ENCODE measurements at places on chromosomes 2 and 18.
A peak's percentile ranks its signal among the peaks of the same experiment; 100 is the strongest.

DNA sequence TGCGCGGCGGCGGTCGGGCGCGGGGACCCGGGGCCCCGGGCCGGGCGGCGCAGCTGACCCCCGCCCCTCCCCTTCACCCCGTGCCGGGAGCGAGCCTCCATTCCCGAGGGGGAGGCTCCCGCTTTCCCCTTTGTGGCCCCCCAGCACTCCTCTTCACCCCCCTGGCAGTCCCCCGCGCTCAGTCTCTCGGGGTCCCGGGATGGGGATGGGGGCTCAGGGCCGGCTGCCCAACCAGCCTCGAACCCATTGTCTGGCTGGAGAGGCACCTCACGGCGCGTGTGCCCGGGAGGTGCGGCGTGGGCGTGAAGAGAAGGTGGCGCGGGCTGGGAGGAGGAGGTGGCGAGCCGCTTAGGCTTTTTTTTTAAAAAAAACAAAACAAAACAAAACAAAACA, 748 bp downstream of the FMNL2 start:
- DNase-seq, result peak; percentile 11

DNA sequence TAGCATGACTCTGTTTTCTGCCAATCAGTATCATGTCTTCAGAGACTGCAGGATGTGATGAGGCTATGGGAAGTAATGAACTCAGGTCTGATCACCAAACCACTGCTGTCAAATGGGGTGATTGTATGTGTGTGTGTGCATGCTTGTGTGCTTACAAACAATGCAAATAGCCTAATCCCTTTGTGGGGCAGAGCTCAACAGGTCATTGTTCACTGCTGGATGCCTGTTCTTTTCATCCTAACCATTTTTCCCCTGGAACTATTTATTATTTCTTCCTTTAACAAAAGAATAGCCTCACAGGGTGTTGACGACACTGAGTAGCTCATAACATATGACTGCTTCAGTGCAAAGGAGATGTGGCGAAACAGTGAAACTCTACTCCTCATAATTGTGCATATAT, 55.9 kb downstream of the NXPH2 start:
- DNase-seq, result no peak

DNA sequence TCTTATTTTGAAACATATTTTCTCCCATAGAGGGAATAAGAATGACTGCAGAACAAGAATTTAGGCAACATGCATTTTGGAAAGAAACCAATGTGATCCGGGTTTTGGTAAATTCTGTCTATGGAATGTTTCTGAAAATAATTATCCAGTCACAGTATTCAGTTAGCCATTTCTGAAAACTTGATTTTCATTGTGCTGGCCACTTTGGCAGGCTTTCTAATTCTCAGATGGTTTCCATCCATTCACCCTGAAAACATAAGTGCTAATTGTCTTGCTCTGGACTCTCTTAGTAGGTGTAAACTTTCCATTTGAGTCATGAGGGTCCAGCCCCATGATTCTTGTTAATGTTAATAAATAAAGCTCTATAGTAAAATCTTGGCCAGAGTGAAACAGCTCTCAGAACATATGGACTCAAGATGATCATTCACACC, 176.5 kb downstream of the RBM43 start:
- no peak for DNase-seq

DNA sequence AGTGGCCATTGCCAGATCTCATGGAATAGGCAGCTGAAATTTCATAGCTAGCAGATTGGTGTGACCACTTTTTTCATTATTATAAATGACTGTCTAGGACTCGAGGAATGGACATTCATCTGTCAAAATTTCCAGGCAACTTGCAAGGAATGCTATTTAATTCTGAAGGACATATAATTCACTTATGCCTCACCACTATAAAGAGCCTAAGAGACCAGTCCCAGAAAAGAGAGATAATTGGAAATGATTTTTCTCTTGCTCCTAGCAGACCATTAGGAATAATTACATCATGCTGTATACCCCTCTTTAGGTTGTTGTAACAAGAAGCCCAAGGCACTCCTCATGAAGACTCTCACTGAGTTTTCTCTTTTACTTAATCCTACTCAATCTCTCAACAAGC, 557.4 kb upstream of the RAB6C start:
- DNase-seq, result no peak

- no peak for DNase-seq
These were observed 107.7 kb downstream of the ATL2 start for GRCh38 chr2:38269421-38269820.

DNA sequence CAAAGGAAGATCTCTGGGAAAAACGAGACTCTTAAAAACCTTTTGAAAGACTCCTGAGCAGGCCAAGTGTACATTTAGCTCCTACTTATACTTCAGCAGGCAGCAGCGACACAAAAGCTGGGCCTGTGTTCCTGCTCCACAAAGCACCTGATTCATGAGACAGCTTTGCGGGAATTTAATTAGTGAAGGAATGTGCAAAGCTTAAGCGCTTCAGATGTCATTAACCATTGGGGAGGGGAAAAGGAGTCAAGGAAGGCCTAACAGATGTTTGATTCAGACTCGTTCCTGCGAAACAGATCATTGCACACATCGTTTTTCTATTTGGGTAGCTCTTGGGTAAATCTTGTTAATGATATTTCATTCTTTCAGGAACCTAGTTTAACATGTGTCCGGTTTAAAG, 125.9 kb downstream of the MAIP1 start:
- no peak for DNase-seq

- DNase-seq, result no peak
These were observed 35.6 kb upstream of the NDUFV2 start for GRCh38 chr18:9066817-9067306.

GRCh38 chr18:6661692-6662415, 67.7 kb upstream of the ARHGAP28 start:
- DNase-seq, result no peak

- no peak for DNase-seq
These were observed 48.2 kb downstream of the PIGN start for GRCh38 chr18:62138461-62139235.

DNA sequence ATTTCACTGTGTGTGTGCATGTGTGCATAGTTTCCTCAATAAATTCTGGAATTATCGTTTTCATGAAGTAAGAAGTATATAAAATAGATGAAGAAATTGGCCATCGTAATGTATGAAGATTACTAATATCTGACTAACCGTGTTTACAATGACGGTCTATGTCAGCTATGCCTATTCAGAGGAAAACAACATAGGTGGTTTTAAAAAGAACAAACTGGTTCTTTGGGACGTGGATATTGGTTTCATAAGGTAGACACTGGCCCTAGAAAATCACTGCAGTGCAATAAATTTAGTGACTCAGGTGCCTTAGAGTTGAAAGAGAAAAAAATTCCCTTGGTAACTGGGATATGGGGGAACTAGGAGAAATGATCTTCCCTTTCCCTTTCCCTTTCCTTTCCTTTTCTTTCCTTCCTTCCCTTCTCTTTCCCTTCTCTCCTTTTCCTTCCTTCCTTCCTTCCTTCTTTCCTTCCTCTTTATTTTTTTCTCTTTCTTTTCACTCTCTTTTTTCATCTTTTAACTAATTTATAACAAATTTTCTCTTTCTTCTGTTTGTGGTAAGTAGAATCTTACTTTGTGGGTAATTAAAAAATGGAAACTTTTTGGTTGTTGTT, 36.4 kb downstream of the MAP2 start:
- no peak for DNase-seq

DNA sequence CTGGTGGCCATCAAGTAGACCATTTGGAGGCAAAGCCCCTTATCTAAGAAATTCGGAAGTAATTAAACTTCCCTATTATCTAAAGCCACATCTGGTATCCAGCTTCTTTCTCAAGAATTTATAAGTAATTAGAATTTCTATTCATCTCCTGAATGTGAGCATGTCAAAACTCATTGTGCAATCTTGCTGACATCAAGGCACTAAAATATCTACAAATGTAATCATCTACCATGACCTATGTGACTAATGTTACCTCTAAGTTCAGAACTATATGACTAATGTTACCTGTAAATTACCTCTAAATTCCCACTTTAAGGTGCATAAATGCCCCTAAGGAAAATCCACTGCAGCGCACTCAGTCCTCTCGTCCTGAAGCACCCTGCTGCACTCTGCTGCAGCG, 773.0 kb downstream of the CPS1 start:
- no peak for DNase-seq

GRCh38 chr2:76318848-76319360, 608.2 kb upstream of the GCFC2 start:
- DNase-seq, result no peak

DNA sequence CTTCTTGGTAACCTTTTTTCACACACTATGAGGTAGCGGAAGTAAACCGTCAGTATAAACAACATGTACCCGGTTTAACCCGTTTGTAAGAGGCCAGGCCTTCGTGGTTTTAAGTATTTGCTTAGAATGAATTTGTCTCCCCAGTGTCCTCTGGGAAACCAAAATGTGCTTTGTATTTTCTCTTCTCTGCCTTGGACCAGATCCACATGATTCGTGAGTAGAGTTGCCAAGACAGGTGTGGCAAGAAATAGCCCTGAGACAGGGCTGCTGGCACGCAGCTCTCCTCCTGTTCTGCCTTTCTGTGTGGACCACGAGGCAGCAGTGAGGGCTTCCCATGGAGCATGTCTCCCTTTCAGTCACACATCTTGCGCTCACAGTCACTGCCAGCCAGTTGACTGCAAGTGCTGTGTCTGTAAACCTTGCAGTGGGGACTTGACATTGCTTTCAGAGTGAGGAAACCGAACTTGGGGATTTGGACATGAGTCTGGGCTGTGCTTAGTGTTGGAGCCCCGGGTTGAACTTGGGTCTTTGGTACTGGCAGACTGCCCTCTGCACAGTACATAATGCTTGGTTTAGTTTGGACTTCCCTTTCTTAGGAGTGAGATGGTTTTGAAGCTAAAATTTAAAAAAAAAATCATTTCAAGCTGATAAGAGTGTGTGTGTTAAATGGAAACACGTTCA, 19.1 kb downstream of the BCL2L11 start:
- DNase-seq, result no peak

- no peak for DNase-seq
These were observed 110.8 kb upstream of the KCNJ3 start for GRCh38 chr2:154587739-154588138.

DNA sequence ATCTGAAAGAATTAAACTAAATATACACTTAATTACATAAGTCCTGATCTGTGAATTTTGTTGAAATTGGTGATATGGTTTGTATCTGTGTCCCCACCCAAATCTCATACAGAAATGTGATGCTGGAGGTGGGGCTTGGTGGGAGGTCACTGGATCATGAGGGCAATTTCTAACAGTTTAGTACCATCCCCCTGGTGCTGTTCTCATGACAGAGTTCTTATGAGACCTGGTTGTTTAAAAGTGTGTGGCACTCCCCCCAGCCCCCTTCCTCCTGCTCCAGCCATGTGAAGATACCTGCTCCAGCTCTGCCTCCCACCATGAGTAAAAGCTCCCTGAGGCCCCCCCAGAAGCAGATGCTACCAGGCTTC, 18.7 kb downstream of the FEZ2 start:
- no peak for DNase-seq

GRCh38 chr2:161570424-161571050, 53.7 kb upstream of the SLC4A10 start:
- DNase-seq, result no peak

DNA sequence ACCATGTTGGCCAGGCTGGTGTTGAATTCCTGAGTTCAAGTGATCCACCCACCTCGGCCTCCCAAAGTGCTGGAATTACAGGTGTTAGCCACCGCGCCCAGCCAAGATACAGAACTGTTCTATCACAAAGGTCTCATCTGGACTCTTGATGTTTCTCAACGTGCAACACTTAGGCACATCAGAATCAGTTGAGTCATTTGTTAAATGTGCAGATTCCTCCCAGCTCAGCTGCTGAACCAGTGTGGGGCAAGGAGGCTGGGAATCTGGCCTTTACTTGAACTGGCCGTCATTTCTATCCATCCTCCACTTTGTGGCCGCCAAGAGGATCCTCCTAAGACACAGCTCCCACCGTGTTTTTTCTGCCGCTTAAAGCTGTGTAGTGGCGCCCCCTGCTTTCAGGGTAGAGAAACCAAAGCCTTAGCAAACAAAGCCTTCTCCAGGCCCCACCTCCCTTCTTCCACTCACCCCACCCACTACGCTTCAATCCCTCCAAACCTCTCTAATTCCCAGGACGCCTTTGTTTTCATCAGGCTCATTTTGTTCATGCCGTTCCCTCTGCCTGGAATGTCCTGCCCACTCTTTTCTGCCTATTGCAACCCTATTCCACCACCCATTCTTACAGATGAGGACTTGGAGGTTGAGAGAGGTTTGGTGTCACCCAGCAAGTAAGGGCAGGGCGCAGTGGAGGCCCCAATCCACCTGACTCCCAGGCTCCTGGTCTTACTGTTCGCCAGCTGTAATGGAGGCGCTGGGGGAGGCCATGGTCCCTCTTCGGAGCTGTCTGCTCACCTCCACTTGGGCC, 776 bp upstream of the SPEG start:
- no peak for DNase-seq

GRCh38 chr18:9825571-9826073, 60.2 kb upstream of the TXNDC2 start:
- DNase-seq, result no peak

- DNase-seq, result no peak
These were observed 134.3 kb downstream of the NFATC1 start for GRCh38 chr18:79529991-79530390.

DNA sequence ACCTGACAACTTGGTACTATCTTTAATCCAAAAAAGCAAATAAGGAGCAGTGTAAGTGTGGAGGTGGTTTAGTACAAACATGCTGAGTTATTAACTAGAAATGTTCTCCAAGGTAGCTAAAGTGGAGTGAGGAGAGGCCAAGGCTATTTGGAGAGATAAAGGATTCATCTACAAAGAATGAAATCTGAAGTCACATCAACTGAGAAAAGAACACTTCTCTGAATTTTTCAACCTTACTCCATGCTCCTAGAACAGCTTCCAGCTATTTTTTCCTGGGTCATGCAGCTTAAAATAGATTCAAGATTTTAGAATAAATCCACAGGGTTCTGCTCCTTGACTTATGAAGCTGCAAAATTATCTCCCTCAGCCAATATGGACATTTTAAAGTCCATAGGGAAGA, 18.7 kb downstream of the IMMT start:
- no peak for DNase-seq

GRCh38 chr18:62131301-62131909, 55.5 kb downstream of the PIGN start:
- DNase-seq, result peak; percentile 49

DNA sequence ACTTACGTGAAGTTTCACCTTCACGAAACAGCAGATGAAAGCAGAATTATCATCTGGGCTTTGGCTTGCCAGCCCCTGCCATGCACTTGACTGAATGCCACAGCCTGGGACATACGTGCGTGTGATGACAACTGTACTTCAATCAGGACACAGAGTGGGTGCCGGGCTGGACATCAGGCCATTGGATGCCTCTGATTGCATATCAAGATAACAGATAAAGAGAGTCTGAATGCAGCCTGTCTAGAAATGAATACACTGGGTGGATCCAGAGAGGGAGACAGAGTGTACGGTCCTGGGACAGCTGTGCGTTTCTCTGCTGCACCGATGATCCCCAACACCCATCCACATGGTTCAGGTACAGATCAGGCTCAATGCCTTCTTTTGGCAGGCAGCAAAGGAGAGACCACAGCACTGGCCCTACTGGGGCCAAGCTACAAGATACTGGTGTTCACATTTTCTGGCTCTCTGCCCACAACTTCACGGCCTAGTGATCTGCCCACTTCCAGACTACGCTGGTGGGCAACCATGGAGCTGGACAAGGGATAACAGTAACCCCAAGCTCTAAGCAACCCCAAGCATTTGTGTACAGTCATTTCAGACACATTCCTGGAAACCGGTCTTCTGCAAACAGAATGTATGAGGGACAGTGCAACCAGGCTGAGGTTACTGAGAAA, 35.6 kb downstream of the FBLN7 start:
- no peak for DNase-seq
